Suppressor macrophage (primary cell): ENCODE measurements at places on chromosomes 12 and 14.

DNA sequence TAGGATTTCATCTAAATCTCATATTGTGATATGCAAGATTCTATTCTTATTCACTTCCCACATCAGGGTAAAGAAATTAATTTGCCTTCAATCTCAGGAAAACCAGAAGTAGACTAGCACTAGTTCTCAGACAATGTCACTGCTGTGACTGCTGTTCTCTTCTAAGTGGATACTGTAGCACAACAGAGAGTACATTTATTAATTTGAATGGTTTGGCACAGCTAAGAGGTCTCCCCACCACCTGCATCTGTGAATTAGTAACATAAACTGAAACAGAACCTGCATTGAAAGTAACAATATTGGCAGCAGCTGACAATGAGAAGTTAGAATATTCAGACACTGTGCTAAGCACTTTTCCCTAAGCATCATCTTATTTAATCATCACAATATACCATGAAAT lies 253.1 kb downstream of the PDZRN4 start:
- DNase-seq, result no peak

DNA sequence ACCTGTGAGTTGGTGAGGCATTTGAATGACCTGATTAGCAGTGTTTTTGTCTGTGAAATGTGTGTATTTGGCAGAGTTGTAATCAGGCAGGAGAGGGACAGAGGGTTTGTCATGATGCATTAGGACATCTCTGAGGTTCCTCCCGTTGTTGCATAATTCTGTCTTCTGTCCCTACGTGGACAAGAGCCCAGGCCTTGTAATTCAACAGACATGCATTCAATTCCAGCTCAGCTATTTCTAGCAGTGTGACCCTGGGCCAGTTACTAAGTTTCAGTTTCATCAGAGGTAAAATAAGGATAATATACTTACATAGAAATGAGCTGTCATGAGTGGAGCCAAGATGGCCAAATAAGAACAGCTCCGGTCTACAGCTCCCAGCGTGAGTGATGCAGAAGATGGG lies 208.6 kb downstream of the SLC38A4 start:
- DNase-seq, result no peak

DNA sequence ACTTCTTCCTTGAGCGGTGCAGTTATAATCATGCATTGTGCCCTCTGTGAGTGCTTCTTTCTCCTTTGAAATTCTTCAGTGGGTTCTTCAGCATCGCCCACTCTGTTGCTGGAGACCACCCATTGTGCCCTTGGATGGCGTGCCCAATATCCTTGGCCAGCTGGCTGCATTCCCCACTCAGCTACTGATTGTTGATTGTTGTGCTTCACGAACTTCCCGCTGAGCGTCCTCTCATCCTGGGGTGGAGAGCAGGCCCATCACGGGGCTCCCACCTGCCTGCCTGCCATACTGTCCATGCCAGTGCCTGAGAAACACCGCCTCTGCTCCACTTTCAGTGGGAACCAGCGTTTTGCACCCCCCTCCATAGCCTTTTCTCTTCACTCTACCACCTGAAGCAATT lies 8.6 kb upstream of the SSTR1 start:
- DNase-seq, result no peak

DNA sequence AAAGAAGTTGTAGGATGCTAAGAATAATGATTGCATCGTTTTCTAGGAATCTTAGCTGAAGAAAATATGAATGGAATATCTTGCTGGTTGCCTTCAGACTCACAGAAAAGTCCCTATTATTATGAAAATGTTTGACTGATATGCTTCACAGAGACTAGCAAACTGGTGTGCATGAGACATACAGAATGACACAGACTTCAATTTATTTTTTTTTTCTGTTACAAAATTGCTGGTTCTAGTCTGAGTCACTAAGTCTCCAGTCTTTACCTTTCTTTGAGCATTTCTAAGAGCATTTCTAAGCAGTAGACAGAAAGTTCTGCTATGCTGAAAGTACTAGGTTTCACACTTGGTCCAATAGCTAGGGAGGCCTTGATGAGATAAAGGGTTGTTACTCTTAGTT lies 377.6 kb upstream of the ATP2B1 start:
- DNase-seq, result no peak

DNA sequence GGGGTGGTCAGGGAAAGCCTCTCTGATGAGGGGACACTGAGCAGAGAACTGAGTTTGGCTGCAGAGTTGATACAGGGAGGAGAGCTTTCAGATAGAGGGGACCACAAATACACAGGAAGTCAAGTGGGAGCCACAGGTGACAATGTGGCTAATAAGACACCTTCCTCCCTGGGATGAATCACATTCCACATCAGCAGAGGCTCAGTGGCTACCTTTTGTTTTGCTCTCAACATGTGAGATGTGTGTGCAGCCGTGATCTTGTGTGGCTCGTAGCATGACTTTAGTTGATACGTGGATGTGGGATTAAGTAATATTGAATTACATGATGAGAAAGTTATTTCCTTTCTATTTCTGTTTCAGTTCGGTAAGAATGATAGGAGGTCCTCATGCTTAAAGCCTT lies 7.5 kb downstream of the CRADD start:
- DNase-seq, result no peak

GRCh38 chr12:49974231-49974675 lies 1.5 kb downstream of the AQP6 start:
- peak; percentile 76 for DNase-seq

- no peak for DNase-seq
Observed at GRCh38 chr12:56411781-56412639, 37.2 kb downstream of the TIMELESS start.

DNA sequence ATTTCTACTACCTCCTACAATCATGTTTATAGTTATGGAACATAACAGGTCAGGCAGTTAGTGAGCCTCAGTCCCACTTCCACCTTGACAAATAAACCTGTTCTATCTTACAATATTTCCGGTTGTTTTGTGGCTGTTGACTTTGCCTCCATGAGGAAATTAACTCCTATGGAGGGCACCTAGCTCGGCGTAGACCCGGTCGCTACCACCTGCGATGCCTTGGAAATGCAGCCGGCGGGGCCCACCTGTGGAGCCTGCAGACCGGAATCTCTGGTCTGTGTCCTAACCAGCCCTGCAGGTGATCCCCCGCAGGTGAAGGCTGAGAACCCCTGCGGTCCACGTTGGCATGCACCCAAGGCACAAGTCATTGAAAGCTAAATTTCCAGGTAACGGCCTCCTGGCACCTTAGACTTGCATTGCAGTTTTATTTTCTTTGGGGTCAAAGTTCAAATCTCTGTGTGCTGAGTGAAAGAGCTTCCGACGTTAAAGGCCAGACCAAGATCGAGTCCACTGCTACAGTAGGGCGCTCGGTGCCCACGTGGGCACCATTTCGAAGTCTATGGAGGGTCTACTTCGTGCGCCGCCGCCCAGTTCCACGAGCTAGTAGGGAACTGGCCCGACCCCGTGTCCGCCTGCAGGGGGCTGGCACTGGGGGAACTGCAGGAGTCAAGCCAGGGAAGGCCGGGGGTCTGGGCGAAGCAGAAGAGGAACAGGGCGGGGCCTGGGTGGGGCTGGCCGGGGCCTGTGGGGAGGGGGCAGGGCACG lies 782 bp upstream of the PIWIL1 start:
- DNase-seq, result no peak

- DNase-seq, result peak; percentile 12
Observed at GRCh38 chr14:71996610-71997009, 64.4 kb downstream of the RGS6 start.

- DNase-seq, result no peak
Observed at GRCh38 chr12:120369603-120370342, 809 bp upstream of the MSI1 start.

DNA sequence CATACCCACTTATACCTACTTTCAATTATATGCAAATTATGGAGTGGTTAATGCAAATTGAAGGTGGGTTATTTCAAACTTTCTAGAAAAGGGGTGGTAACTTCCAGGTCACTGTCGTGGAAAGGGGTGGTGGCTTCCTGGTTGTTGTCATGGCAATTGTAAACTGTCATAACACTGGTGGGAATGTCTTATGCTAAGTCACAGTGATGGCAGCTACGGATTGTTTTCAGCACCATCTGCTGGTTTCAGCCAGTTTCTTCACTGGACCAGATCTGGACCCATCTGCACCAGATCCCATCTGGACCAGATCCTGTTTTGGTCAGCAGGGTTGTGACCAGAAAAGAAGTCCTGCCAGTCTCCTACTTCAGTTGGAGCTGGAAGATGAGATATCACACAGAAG lies 1469.3 kb downstream of the AACS start:
- DNase-seq, result no peak

GRCh38 chr12:11862798-11863197 lies 207.9 kb upstream of the BCL2L14 start:
- peak; percentile 52 for DNase-seq

- DNase-seq, result no peak
Observed at GRCh38 chr14:20501346-20501745, 4.0 kb upstream of the RNASE10 start.

DNA sequence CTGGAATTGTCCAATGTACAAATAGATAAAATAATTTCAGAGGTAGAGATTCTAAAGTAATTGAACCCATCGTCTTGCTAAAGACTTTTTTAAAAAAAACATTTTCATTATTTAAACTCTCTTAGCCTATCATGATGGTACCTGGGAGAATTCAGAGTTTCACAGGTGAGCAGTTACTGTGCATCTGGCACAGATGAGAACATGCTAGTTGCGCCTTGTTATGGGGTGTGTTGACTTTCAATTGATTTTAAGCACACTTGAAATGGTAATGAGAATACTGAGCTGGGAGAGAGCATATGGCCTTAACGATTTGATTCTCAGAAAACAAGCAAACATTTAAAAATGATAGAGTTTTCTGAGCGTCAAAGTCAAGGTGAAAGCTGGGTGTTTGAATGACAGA lies 66.6 kb downstream of the FLRT2 start:
- DNase-seq, result no peak

- no peak for DNase-seq
Observed at GRCh38 chr12:132129007-132129406, 15.1 kb downstream of the DDX51 start.

- DNase-seq, result no peak
Observed at GRCh38 chr12:91722072-91722471, 423.6 kb downstream of the BTG1 start.

- DNase-seq, result no peak
Observed at GRCh38 chr12:52752516-52752915, 24.6 kb downstream of the KRT76 start.

GRCh38 chr12:10716704-10717315 lies 6.3 kb downstream of the YBX3 start:
- DNase-seq, result no peak

DNA sequence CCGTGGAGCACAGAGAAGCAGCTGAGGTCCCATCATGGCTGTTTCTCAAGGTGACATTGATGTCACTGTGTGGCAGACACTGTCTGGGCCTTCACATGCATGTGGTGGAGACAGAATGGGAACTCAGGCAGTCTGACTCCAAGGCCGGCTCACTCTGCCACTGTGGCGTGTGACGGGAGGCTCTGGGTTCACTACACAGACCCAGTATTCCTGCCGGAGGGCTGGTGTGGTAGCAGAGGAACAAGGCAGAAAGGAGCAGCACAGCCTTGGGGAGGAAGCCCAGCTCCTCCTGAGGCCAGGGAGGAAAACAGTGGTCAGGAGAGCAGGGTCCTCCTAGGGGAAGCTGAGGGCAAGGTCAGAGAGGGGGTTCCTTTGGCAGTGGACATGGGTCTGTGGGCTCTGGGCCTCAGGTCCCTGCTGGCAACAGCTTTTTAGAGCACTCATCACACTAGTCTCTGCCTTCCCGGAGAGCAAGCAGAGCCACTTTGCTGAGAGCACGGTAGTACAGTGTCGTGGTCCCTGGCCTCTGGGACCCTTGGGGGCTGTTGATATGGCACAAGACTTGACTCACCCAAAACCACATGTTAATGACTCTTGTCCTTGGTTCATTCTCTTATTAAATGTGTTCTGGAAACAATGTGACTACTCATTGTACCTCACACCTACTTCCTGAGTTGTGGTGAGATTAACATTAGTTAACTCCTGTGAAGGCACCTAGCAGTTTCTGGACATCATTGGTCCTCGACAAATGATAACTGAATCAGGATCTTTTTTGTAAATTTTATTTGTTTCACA lies 21.3 kb downstream of the DCAF4 start:
- no peak for DNase-seq

- DNase-seq, result no peak
Observed at GRCh38 chr12:110373962-110374611, 29.4 kb downstream of the ANAPC7 start.

GRCh38 chr14:32329146-32329545 lies at the start of gene AKAP6:
Gene AKAP6 (plus strand): TSS chr14:32329298. CDS start chr14:32433494, 104,196 bp downstream.
- no peak for DNase-seq

DNA sequence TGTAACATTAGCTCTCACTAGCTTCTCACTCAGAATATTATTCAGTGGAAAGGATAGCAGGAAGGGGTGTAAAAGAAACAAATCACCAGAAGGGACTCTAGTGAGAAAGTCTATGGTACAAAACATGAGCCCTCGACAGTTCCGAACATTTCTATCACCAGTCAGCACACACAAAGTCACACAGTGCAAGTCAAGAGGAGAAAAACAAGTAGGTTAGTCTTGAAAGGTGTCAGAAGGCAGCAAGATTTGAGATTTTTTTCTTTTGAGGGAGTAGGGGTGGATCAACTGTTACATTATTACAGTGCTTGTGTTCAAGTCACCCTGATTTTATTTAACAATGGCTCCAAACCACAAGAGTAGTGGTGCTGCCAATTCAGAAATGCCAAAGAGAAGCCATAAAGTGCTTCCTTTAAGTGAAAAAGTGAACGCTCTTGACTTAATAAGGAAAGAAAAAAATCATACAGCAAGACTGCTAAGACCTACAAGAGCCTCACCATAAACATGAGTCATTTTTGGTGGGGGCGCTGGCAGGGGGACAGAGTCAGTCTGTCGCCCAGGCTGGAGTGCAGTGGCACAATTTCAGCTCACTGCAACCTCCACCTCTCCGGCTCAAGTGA lies 42.3 kb downstream of the GNS start:
- no peak for DNase-seq

GRCh38 chr14:99326041-99326710 lies 54.2 kb upstream of the BCL11B start:
- no peak for DNase-seq

- DNase-seq, result no peak
Observed at GRCh38 chr12:75337905-75338304, 3.4 kb downstream of the GLIPR1L1 start.

GRCh38 chr14:23323838-23324454 lies 2.7 kb downstream of the PABPN1 start:
- DNase-seq, result no peak
